ENCODE measurements at places on chromosomes 7 and 10. TPM values are rescaled to one million over a fixed set of nuclear protein-coding genes. Genes with fewer than 3 reads are reported as not detected.

DNA sequence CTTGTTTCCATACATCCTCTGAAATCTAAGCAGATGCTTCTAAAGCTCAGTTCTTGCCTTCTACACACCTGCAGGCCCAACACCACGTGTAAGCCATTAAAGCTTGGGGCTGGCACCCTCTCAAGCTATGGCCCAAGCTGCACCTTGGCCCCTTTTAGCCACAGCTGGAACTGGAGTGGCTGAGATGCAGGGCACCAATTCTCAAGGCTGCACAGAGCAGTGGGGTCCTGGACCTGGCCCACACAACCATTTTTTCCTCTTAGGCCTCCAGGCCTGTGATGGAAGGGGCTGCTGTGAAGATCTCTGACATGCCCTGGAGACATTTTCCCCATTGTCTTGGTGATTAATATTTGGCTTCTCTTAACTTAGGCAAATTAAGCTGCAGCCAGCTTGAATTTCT, 38.8 kb upstream of the ZMYND11 start:
- no peaks in the 10 kb centered on the region for H3K27me3 ChIP-seq
- no peaks in the 10 kb centered on the region for H3K4me1 ChIP-seq
- H3K27ac ChIP-seq, result no peak overlapping the region
- no peak overlapping the region for H3K4me3 ChIP-seq
- DNase-seq, result no peak

DNA sequence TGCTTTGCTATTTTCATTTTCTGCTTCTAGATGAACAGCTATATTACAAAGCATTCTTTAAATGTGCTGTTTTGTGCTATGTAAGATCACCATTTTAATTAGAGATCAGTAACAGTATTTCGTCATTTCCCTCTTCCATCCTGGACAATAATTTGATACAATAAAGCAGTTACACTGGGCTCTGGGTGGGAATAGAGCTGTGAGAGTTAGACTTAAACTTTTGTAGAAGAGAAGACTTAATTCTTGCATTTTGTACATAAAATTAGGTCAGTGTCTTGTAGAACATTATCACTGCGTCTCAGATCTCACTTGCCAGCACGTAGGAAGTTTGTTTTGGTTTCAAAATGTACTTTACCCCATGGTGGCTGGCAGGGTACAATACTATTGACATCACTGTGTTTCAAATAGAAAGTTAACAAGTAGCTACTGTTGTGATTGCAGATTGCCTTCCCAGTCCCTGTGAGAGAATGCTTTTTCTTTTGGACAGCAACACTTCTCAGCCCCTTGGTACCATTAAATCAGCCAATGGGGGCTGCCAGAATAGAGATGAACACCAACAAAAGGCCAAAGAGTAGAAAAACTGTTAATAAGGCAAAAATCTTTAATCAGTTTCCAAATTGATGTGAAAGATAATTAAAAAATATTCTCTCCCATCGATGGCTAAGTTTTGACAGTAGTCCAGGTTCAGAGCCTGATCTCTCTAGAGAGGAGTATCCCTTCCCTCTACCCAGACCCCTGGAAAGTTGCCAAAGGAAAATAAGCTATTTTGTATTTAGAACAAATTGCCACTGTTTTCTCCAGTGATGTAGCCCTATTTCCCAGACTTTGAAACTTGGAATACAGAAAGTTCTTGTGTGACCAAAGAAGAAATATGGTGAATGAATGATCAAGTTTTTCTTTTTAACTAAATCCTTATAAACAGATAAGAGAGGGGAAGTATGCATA, 35.1 kb downstream of the SMNDC1 start:
- peaks cover 75% of the 10 kb centered on the region for H3K4me1 ChIP-seq
- peak overlapping the region; percentile 88 for H3K27ac ChIP-seq
- peak overlapping the region; percentile 46 for H3K4me3 ChIP-seq
- H3K27me3 ChIP-seq, result no peaks in the 10 kb centered on the region

GRCh38 chr10:14751014-14751896, 23.4 kb downstream of the FAM107B start:
- peak overlapping the region; percentile 59 for H3K27ac ChIP-seq
- peak; percentile 61 for DNase-seq
- H3K4me3 ChIP-seq, result no peak overlapping the region
- H3K27me3 ChIP-seq, result no peaks in the 10 kb centered on the region
- H3K4me1 ChIP-seq, result peaks cover 4% of the 10 kb centered on the region

DNA sequence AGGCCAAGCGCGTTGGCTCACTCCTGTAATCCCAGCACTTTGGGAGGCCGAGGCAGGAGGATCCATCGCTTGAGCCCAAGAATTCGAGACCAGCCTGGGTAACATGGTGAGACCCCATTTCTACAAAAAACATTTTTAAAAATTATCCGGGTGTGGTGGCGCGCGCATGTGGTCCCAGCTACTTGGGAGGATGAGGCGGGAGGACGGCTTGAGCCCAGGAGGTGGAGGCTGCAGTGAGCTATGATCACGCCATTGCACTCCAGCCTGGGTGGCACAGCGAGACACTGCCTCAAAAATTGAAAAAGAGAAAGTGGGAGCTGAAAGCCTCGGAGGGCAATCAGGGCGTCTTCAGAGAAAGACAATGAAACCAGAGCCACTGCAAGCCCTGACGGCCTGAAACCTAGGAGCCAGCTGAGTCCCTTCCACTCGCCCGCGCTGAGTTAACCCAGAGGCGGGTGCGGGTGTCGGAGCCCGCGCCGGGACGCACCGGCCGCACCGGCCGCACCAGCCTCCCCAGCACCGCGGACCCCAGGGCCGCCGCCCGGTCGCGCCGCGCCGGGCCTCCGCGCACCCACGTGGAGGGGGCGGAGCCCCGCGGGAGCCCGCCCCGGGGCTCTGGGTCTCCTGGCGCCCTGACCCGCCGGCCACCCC, 22.4 kb downstream of the ZFAND2A start:
- peaks cover 11% of the 10 kb centered on the region for H3K4me1 ChIP-seq
- H3K4me3 ChIP-seq, result peak overlapping the region; percentile 88
- no peaks in the 10 kb centered on the region for H3K27me3 ChIP-seq

The SEC61G gene
- total RNA-seq, result 133 TPM

DNA sequence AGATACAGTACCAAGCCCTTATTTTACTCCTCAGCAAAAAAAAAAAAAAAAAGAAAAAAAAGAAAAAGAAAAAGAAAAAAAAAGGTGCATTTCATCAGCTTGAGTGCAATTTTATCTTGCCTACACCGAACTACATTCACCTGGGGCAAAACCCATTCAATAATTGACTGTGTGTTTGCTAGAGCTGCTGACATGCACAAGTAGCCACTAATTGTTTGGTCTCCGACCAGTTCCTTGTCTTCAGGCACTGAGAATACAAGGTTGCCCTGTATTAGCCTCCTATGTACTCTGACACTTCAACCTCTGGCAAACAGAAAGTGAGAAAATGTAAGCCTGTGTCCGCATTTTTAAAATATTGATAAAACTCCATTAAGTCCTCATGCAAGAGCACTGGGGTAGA, 1579.4 kb upstream of the LRRTM3 start:
- peaks cover 6% of the 10 kb centered on the region for H3K4me1 ChIP-seq
- H3K36me3 ChIP-seq, result no peaks in the 10 kb centered on the region
- H3K4me3 ChIP-seq, result no peak overlapping the region
- DNase-seq, result no peak

GRCh38 chr7:42947521-42947920, 15.3 kb downstream of the MRPL32 start:
- H3K27ac ChIP-seq, result no peak overlapping the region
- no peaks in the 10 kb centered on the region for H3K36me3 ChIP-seq
- H3K4me1 ChIP-seq, result no peaks in the 10 kb centered on the region
- no peaks in the 10 kb centered on the region for H3K27me3 ChIP-seq

DNA sequence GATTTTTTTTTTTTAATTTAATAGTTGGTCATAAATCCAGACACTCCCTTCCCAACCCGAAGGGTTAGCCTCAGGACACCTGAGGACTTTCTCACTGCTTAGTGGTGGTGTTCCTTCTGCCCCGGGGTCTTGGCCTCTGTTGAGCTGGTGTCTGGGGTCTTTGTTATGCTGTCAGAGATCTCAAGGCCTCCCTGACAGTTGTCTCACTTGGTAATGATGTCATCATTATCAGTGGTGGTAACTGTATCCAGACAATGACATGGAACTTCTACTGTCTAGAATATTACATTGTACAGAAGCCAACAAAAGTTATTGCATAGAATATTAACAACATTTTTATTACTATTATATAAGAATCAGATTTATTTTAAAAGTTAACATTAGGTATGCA, 32.9 kb downstream of the PPP2R2D start:
- peaks cover 27% of the 10 kb centered on the region for H3K4me1 ChIP-seq
- H3K27me3 ChIP-seq, result no peaks in the 10 kb centered on the region
- no peak for DNase-seq
- no peak overlapping the region for H3K4me3 ChIP-seq
- H3K27ac ChIP-seq, result peak overlapping the region; percentile 79

- H3K4me1 ChIP-seq, result peaks cover 13% of the 10 kb centered on the region
- no peak overlapping the region for H3K4me3 ChIP-seq
- H3K27me3 ChIP-seq, result no peaks in the 10 kb centered on the region
Observed at GRCh38 chr10:101932183-101932582, 88.6 kb upstream of the KCNIP2 start.

The CALN1 gene
- total RNA-seq, result not detected

DNA sequence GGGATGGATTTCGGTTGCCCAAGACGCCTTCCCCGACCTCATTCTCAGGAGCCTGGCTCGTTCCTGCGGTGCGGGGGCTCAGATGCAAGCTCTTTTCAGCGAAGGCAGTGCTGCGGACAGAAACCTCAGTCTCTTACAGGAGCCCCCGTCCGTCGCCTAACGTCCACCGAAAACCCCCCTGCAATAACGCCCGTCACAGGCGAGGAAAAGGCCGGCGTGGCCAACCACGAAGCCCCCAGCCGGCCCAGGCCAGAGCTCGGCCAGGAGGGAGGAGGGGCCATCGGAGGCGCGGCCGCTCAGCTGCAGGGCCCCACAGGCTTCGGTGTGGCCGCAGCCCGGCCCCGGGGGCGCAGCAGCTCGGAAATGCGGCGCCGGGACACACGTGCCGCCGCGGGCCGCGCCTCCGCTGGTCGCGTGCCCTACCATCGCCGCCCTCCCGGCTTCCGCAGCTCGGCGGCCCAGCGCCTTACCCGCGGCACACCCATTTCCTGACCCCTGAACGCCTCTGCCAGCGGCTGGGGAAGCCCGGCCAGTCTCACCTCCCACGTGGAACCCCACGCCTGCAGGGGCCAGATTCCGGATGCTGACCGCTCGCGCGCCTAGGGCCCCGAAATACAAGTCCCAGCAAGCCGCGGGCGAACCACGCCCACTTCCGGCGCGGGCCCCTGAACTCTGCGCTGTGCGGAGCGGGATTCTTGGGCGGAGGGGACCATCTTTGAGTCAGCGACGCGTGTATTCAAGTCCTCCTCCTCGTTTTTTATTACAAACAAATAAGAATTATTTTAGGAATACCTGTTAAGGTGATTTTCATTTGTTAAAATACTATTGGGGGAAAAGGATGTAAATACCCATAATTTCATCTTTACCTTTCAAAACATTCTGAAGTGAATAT, at the start of gene ZNF239:
ZNF239 (minus strand) TSS at position 616 of the 892 bp plus-strand sequence. CDS start 16,537 bp downstream, outside the sequence.
- H3K36me3 ChIP-seq, result no peaks in the 10 kb centered on the region
- H3K27ac ChIP-seq, result peak within 1 kb of the TSS; percentile 71
- no peaks in the 10 kb centered on the region for H3K27me3 ChIP-seq
- peak; percentile 81 for DNase-seq
- H3K4me3 ChIP-seq, result peak within 1 kb of the TSS; percentile 72

The STAMBPL1 gene
- total RNA-seq, result 0.72 TPM

The PLCE1 gene
- 3.8 TPM for total RNA-seq

The NUPR2 gene
- total RNA-seq, result not detected

The GIMAP4 gene
- total RNA-seq, result 16.1 TPM

- H3K27ac ChIP-seq, result no peak overlapping the region
- H3K4me1 ChIP-seq, result no peaks in the 10 kb centered on the region
- H3K36me3 ChIP-seq, result no peaks in the 10 kb centered on the region
- peaks cover 91% of the 10 kb centered on the region for H3K27me3 ChIP-seq
- H3K4me3 ChIP-seq, result no peak overlapping the region
Observed at GRCh38 chr7:35252612-35253459, 1.1 kb downstream of the TBX20 start.

GRCh38 chr10:10600004-10600403, 417.7 kb upstream of the CELF2 start:
- no peak overlapping the region for H3K27ac ChIP-seq
- no peak for DNase-seq
- no peak overlapping the region for H3K4me3 ChIP-seq
- no peaks in the 10 kb centered on the region for H3K4me1 ChIP-seq
- H3K27me3 ChIP-seq, result no peaks in the 10 kb centered on the region

DNA sequence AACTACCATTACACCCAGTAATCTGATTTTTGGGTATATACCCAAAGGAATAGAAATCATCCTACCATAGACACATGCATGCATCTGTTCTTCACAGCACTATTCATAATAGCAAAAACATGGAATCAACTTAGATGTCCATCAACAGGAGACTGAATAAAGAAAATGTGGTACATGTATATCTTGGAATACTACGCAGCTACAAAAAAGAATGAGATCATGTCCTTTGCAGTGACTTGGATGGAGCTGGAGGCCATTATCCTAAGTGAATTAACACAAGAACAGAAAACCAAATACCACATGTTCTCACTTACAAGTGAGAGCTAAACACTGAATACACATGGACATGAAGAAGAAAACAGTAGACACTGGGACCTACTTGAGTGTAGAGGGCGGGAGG, 254.9 kb downstream of the CACNA2D1 start:
- no peak overlapping the region for H3K4me3 ChIP-seq
- H3K36me3 ChIP-seq, result no peaks in the 10 kb centered on the region
- H3K27me3 ChIP-seq, result no peaks in the 10 kb centered on the region
- no peak for DNase-seq
- H3K27ac ChIP-seq, result no peak overlapping the region

DNA sequence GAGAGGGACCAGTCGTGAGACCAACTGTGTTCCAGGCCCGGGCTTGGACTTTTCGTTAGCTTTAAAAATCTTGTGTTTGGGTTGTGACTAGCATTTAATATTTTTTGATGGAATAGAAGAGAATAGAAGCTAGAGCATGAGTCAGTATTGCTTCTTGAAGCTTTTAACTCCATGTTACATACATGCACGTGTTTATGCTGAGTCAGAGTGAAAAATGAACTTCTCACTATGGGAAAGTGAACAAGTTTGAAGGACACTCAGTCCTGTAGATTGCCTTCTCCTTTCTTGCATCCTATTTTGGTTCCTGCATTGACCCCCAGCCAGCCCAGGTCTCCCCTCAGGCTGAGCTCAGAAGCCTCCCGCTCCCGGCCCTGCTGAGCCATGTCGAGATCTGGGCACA, 31.8 kb downstream of the GHRHR start:
- DNase-seq, result no peak
- no peak overlapping the region for H3K4me3 ChIP-seq
- H3K27me3 ChIP-seq, result no peaks in the 10 kb centered on the region
- no peaks in the 10 kb centered on the region for H3K36me3 ChIP-seq
